Colonic mucosa (tissue), 4 donors: ENCODE measurements at places on chromosomes 11 and 22.

GRCh38 chr11:11016943-11017342, 159.1 kb upstream of the ZBED5 start:
- no peak for DNase-seq

DNA sequence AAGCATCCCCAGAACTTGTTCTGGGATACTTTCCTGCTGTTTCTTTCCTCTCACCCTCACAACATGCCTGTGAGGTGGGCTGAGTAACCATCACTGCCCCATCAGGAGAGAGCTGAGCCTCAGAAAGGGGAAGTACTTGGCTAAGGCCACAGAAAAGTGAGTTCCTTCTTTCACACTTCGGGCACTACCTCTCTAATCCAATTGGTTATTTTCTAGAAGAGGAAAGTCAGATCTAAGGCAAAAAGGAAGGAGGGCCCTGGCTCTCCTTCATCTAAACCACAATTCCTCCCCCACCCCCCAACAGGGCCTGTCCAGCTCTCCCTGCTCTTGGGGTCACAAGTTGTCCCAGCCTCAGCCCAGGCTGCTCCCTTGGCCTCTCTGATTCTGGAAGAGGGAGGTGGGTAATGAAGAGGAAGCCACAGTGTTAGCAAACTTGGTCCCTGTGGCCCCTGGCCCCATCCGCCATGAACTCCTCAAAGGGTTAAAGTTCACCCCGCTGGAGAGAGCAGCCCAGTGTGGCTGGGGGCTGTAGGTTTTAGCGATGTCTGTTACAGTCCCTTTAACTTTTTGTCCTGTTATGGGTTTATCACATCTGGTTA, 34.0 kb downstream of the SLC22A12 start:
- no peak for DNase-seq

DNA sequence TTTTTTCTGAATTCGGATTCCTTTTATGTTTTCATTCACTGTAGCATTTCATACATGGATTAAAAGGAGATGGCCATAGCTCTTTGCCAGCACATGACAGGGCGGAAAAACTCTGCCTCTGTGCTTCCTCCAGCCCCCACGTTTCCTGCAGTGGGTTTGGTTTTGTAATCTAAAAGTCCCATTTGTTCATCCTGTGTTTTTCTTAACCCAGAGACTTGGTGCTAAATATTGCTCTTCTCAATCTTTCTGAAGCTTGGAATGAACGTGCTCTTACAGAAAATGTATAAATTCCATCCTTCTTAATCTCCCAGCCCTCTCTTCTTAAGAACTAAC, 89.9 kb downstream of the PPP6R3 start:
- no peak for DNase-seq

- DNase-seq, result no peak
These were observed 238.0 kb downstream of the METTL15 start for GRCh38 chr11:28346209-28346608.

DNA sequence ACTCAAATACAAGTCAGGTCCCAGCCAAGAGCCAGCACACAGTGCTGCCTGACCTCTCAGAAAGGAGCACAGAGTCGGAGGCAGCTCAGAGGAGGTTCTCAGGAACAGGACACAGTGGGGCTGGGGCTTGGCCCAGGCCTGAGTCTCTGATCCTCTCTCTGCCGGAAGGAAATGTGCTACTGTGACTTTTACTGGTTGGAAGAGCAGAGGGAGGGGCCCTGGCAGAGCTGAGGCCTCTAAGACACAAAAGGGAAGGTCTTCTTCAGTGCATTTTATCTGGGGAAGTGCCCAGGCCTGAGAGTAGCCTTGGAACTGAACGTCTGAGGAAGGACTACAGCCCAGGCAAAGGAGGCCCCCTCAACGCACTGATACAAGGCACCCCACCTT, 16.2 kb upstream of the CASTOR1 start:
- peak; percentile 73 for DNase-seq

GRCh38 chr22:44549701-44550100, 51.7 kb upstream of the RTL6 start:
- no peak for DNase-seq

DNA sequence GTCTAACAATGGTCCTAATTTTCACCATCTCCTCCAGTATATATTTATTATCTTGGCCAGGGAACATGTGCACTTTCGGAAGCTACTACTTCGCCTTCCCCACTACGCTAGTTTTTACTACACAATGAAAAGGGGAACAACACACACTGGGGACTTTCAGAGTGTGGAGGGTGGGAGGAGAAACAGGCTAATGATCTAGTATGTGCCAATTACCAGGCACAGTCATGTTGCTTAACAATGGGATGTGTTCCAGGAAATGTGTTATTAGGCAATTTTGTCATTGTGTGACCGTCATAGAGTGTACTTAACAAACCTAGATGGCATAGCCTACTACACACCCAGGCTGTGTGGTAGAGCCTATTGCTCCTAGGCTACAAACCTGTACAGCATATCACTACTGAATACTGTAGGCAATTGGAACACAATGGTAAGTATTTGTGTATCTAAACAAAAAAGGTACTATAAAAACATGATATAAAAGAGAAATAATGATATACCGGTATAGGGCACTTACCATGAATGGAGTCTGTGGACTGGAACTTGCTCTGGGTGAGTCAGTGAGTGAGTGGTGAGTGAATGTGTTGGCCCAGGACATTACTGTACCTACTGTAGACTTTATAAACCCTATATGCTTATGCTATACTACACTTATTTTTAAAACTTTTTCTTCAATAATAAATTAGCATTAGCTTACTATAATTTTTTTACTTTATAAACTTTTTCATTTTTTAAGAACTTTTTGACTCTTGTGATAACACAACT, 20.1 kb upstream of the CUL5 start:
- DNase-seq, result no peak

- no peak for DNase-seq
These were observed 1.6 kb downstream of the TP53AIP1 start for GRCh38 chr11:128941110-128941509.

DNA sequence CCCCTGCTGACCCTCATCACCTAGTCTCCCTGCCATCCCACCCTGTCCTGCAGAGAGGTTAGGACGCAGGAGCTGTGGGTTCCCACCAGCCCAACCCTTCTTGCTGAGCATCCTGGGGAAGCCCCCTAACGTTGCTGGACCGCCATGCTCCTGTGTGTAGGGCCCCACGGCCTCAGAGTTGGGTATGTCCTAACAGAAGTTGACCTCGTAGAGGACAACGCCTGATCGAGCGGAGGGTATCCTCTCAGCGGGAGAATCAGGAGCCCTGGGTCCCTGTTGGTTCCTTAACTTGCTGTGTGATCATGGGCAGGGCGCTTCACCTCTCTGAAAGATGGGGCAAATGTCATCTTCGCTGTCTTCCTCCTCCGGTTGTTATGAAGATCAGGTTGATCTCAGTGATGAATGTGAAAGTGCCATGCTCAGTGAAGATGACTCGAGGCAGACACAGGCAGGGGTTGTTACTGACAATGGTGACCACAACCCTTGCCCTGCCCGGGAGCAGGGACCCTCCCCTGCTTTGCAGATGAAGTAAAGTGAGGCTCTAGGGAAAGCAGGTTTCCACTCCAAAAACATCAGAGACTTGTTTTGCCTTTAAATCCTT, 19.3 kb upstream of the CD5 start:
- DNase-seq, result no peak

GRCh38 chr22:18035751-18036150, 11.4 kb upstream of the MICAL3 start:
- DNase-seq, result no peak

DNA sequence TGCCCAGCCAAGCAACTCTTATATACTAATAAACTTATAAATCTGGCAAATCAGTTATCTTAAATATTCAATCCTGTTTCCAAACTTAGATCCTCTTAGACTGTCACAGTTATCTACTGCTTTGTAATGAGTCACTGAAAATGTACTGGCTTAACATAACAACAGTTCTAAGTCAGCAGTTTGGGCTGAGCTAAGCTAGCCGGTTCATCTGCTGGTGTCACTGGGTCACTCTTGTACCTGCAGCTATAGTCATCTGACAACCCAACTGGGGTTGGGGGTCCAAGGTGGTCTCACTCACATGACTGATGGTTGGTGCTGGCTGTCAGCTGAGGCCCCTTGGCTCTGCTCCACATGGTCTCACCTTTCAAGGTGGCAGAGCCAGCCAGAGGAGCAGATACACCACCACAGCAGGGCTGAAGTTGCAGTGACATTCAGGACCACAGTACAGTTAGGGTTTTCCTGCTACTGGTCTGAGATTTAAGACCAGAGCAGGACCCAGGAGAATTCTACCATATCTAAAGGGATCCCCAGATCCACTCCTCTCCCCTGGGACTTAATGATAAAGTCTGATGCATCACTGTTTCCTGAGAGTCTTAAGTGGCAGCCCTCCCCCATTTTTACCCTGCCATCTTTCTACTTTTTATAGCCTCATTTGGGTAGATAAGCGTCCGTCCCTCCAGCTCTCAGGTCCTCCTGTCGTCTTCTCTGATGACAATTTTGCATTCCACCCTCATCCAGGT, 7.9 kb upstream of the MACROD1 start:
- DNase-seq, result no peak

- no peak for DNase-seq
These were observed 132.2 kb upstream of the NECTIN1 start for GRCh38 chr11:119861160-119861559.

DNA sequence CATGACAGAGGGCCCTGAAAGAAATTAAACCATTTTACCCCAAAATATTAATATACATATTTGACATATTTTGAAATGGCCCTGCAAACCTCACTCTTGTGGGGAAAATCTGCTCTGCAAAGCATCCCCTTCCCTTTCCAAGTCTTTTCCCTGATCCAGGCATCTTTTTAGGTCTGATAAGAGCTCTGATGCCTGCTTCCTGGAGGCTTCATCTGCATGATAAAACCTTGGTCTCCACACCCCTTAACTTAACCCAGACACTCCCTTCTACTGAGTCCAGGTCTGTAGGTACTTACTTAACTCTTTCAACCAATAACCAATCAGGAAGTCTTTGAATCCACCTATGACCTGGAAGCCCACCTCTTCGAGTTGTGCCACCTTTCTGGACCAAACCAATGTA, 1.8 kb upstream of the LGALS12 start:
- no peak for DNase-seq

DNA sequence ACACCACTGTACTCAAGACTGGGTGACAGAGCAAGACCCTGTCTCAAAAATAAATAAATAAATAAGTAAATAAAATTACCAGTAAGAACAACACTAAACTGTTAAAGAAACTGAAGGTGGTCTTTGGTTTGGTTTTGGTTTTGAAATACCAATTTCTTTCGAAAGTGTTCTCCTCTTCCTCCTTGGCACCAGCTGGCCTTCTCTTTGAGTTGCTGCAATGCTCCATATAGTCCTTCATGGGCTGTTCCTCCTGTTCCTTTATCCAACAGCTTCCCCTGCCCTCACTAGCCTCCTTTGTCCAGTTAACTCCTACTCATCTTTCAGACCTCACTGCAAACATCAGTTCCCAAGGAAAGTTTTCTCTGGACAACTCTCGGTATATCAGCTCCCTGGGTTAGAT, 5.0 kb upstream of the UVRAG start:
- DNase-seq, result no peak

DNA sequence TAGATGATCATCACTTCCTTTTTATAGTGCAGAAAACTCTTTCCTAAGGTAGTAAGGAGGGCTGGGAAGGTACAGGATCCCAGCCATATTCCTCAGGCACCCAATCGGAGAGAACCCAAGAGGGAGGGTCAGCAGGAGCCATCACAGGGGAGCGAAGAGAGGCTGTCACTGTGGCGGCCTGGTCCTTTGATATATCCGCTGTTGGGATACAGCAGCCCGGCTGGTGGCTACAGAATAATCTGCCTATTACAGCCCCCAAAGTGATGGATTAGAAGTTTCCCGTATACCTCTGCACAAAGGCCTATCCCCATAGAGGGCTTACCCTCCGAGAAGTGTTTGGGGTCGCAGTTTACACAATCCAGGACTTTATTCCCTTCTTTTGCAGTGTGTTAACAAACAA, 48.5 kb downstream of the OR4D9 start:
- DNase-seq, result no peak

DNA sequence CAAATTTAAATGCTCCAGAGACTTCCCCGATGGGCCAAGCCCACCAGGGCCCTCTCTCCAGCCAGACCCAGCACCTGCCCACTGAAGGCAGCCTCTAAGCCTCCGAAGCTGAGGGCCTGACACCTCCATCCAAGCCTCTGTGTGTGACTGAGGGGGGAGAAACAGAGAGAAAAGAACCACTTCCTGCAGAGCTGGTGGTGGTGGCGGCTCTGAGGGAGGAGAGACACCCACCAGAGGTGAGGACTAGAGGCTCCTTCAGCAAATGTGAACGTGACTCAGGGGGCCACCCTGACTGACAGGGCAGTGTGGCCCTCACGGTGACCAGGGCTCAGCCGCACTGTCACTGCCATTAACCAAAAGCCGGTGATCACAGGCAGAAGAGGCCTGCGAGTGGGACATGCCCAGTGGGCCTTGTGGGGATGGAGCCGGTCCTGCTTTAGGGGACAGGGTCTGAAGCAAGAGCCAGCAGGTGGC, 31.0 kb upstream of the CD5 start:
- no peak for DNase-seq

DNA sequence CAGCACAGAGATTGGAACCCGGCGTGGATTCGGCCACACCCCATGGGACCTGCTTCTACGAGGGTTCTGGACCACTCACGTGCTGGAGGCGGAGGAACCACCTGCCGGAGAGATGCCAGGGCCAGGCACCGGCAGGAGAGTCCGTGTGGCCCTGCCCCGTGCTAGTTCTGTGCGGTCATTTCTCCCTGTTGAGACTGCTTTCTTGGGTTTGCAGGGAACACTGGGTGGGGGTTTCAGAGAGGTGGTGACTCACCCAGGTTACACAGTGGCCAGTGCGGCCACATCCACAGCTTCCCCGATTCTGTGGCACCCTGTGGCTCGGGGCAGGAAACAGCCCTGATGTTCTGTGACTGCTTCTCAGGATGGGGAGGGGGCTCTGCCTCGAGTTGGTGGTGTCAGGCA, 3.6 kb upstream of the PHLDA2 start:
- DNase-seq, result peak; percentile 21

GRCh38 chr22:23306926-23307325, 126.6 kb downstream of the BCR start:
- no peak for DNase-seq

DNA sequence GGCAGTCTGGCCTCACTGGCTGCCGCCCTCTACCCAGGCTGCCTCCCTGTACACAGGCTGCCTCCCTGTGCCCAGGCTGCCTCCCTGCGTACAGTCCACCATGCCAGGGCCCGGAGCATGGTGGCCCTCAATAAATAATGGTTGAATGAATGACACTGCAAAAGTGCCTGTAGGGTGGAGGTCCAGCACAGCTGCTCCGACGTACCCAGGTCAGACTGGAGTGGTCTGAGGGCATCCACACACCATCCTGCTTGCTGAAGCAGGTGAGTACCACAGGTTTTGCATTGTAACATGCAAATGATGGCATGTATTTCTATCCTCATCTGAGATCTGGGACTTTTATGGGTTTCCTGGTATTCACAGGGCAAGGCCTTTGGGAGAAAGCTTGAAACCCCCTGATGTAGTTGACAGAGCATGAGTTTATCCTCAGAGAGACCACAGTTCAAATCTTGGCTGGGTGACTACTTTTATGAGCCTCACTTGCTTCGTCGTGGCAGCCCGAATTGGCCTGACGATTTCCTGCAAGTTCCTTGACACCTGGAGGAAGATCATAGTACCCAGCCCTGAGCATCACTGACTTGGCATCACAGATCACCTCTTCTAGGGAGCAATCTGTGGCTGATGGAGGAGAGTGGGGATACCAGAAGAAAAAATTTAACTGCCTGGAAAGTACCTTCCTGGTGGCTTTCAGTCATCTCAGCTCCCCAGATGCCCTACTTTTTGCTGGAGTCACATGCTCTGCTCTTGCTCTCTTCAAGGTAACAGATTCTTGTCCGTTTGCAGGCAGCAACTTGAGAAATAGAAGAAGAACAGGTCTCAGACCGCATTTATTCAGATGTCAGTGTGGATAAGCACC, 16.0 kb upstream of the CYB5R3 start:
- DNase-seq, result no peak

GRCh38 chr11:85718991-85719807, 33.2 kb upstream of the CCDC89 start:
- no peak for DNase-seq
